Large intestine (tissue), 12 donors: ENCODE measurements at places on chromosomes 1 and 21.

DNA sequence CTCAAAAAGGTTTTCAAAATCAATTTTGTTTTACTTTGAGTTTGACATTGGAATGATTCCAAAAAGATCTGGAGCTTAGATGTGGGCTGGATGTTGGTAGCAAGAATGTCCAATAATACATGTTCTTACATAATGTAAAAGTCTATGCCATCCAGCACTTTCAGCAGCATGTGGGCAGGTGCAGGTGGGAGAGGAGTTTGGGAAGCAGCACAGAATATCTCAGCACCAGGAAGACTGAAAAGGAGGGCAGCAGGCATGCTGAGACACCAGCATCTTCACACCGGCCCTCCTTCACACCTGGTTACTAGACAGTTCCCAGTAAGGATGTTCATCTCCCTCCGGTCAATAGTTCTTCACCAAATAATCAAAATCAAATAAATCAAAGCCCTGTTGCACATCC, 166.6 kb downstream of the ZBTB18 start:
- no peak for DNase-seq

DNA sequence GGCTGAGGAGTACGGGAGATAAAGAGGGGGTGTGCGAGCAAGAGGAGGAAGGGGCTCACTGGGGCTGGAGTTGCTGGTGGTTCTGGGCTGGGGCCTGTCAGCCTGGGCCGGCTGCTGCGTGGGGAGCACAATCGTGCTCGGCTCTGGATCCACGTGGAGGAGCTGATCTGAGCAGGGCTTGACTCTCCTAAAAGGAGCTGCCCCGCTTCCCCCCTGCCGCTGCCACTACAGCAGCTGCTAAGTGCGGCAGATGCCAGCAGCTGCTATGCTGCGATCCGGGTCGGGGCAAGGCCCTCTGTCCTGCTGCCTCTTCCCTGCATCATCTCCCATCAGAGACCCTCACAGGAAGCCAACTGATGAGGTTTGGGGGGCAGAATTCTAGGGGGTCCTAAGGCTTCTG, 165.9 kb downstream of the PCBP3 start:
- DNase-seq, result no peak

- no peak for DNase-seq
Observed at GRCh38 chr1:227944931-227945890, 2.5 kb downstream of the WNT9A start.

DNA sequence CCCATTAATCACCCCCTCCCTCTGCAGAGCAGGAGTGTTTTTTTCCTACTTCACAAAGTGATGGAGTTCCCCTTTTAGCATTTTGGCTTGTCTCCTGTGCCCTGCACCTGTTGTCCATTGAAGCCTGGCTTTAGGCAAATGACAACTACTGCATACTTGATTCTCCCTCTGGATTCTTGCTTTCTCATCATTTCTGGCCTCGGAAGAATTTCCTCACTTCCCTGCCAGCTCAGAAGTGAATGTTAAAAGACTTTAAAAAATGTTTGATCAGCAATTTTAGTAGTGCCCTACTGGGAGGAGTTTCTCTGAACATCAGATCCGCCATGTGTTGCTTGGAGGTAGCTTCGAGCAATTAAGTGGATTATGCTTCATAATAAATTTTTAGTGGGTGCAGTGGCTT, 28.1 kb downstream of the RCOR3 start:
- no peak for DNase-seq

- DNase-seq, result no peak
Observed at GRCh38 chr1:113694910-113695309, 64.4 kb downstream of the PHTF1 start.

DNA sequence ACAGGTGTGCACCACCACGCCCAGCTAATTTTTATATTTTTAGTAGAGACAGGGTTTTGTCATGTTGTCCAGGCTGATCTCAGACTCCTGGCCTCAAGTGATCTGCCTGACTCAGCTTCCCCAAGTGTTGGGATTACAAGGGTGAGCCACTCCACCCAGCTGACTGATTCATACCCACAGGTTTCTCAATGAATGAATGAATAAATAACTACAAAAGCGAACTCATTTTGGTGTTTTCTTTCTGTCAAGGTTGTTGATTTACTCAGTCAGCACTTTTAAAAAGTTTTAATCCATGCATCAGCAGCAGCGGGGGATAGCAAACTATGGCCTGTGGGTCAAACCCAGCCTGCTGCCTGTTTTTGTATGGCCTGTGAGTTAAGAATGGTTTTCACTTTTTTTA, 217.5 kb downstream of the FAF1 start:
- no peak for DNase-seq

DNA sequence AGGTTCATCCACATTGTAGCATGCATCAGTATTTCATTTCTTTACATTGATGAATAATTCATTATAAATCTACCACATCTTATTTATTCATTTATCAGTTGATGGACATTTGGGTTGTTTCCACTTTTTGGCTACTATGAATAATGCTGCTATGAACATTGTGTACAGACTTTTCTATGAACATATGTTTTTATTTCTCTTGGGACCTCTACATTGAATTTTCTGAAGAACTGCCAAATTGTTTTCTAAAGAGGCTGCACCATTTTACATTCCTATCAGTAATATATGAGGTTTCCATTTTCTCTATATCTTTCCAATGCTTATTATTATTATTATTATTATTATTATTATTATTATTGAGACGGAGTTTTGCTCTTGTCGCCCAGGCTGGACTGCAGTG, 81.3 kb upstream of the SELENON start:
- DNase-seq, result no peak

GRCh38 chr1:226790545-226791181, 51.6 kb upstream of the ITPKB start:
- no peak for DNase-seq

GRCh38 chr1:43688109-43688387, 19.3 kb upstream of the ST3GAL3 start:
- DNase-seq, result no peak

- DNase-seq, result no peak
Observed at GRCh38 chr1:83961571-83962295, 37.2 kb downstream of the TTLL7 start.

DNA sequence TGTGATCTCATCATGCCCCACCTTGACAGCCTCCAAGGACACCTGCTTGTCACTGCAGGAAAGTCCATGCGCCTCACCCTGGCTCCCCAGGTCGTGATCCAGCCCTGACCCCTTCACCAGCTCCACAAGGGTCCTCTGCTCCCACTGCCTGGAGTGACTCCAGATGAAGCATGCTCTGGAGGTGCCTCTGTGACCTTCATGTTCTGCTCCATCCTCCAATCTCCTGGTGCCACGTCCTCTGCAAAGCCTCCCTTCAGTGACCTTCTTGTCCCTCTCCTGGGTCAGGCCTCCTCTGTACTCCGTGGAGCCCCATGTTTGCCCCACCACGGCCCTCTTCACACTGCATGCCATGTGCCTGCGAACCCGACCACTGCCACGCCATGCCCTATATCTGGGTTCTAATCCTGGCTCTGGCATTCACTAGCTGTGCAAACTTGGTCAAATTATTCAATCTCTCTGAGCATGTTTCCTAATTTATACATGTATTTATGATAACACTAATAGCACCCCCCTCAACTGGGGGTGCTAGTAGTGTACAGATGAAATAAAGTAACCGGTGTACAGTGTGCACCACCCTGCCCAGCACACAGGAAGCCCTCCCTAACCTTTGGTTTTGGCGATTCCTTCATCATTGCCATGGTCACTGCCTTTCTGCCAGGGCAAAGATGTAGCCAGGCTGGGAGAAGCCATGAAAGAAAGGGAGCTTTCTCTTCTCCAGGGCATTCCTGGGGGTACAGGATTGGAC, 77.4 kb downstream of the STUM start:
- DNase-seq, result no peak

- no peak for DNase-seq
Observed at GRCh38 chr1:113943028-113943811, 14.1 kb downstream of the HIPK1 start.

- DNase-seq, result no peak
Observed at GRCh38 chr21:21246007-21246406, 247.8 kb downstream of the NCAM2 start.

DNA sequence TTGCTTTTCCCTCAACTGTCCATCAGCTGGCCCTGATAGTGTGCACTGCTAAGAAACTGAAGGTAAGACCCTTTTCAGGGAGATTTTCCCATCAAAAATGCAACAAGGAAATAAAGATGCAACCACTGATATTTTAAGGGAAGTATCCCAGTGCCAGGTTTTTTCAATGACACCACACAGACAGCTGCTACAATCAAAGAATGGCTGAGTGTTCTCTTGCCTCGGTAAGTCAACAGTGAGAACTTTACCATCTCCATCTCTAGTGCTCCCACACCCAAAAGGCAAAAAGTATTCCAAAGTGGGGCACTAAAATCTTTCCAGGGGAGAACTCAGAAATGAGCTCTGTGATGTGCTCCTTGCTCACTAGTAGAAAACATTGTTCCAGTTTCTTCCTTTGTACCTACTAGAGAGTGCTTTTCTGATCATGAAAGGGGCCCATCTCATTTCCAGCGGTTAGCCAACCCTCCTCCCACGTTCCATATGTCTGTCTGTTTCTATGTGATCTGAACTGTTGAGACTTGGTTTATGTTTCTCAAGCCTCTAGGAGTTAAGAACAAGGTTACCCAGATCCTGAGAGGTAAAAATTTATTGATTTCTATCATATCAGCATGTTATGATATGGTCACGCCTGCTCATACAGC, 67.6 kb upstream of the NEK2 start:
- DNase-seq, result no peak

DNA sequence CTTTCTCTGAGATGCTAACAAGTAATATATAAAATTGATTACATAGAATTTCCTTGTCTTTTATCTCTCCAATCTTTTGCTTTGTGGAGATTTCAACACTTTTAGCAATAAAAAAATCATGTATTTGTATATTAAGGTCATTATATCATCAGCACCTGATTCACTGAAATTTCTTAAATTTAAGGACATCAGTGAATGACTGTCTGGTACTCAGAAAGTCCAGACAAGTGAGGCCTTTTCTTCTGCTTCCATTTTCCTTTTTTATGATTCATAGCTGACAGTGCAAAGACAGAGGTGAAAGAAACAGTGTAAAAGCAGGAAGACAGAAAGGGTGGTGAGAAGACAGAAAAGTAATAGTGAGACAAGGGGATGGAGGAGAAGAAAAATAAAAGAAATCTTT, 54.6 kb downstream of the FASLG start:
- DNase-seq, result no peak

DNA sequence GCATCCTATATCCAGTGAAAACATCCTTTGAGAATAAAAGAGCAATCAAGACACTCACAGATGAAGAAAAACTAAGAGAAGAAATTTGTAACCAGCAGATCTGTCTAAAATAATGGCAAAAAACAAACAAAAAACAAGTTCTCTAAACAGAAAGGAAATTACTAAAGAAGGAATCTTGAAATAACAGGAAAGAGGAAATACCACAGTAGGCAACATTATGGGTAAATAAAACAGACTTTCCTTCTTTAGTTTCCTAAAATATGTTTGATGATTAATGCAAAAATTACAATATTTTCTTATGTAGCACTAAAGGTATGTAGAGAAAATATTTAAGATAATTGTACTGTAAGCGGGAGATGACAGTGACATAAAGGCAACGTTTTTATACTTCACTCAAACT, 23.5 kb downstream of the SLC19A1 start:
- DNase-seq, result no peak

DNA sequence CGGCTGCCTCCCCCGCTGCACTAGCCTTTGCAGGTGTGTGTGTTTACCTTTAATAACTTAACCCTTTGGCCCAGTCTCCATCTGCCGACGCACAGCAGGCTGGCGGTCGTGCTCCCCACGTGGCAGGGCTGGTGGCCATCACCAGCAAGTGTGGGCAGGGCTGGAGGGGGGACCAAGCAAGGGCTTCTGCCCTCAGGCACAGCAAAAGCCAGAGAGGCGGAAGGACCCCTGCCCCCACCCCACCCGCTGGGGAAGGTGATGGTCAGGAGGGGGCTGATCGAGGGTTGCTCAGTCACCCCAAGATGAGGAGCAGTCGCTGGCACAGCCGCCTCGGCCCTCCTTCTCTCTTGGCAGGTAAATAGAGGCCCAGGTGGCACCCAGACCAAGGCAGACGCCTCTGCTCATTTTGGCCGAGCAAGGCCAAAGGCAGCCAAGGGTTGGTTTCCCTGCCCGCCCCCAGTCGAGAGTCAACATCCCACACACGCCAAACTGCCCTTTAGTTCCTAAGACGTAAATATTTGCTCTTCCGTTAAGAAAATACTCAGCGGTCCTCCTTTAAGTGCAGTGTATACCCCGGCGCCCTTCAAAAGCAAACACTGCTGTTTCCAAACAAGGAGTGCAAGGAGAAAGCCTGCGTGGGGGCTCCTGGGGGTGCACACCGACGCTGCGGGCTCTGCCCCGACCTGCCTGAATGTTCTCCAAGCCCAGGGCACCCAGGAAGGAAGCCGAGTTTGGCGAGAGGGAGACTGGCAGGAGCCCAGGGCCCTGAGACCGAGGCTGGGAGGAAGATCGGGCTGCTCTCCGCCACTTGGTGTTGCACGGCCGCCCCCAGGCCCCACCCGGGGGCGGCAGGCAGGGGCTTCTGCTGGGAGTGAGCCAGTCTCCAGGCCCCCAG, 82.7 kb downstream of the SIK1 start:
- no peak for DNase-seq

DNA sequence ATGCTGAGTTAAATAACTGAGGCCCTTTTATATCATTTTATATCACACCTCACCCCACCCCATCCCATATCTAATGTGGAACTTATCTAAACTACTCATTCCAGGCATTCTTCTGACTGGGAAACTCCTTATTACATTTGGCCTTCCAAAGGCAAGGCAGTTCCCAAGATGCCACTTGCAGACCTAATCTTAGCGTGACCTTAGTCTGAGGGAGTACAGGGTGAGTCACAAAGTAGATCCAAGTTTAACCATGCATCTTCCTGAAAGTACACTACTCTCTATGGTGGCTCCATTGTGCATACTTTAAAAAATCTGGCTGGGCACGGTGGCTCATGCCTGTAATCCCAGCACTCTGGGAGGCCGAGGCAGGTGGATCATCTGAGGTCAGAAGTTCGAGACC, 353.6 kb upstream of the C1orf87 start:
- DNase-seq, result no peak

- DNase-seq, result no peak
Observed at GRCh38 chr21:34642211-34643075, 26.4 kb upstream of the CLIC6 start.

GRCh38 chr1:1274299-1274930, 761 bp upstream of the UBE2J2 start:
- no peak for DNase-seq

DNA sequence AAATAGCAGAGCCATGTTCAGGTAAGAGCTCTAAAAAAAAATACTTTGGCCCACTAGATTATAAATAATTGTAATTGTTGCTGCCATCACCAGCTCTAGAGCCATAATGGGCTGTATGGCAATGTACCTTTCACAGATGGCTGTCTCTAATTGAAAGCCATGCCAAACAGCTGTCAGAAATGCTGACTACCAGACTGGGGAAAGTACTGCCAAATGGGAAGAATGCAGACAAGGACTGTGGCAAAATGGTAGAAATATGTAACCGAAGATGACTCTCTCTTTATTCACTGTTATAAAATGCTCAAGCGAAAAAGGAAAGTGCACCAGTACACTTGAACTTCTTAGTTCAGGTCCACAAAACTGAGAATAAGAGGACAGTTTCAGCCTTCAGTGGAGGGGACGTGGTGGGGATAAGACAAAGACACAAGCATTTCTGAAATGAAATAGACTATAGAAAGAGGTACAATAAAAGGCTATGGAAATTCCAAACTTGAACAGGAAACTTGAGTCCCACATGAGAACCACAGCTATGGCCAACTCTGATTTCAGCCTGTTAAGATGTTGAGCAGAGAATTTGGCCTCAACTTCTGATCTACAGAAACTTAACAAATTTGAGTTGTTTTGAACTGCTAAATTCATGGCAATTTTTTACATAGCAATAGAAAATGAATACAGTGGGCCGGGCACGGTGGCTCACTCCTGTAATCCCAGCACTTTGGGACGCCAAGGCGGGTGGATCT, 46.5 kb upstream of the LPGAT1 start:
- DNase-seq, result no peak
